HFFc6 (cell line): ENCODE measurements at places on chromosomes 4 and X. TPM values are rescaled to one million over a fixed set of nuclear protein-coding genes. Genes with fewer than 3 reads are reported as not detected.
A peak's percentile ranks its signal among the peaks of the same experiment; 100 is the strongest.

GRCh38 chr4:118085700-118086099 is 51.4 kb downstream of the NDST3 start:
- peaks cover 24% of the 10 kb centered on the region for H3K4me1 ChIP-seq
- H3K27me3 ChIP-seq = peaks cover 5% of the 10 kb centered on the region; the same call in 1 of the 2 replicates
- H3K27ac ChIP-seq = no peak overlapping the region
- DNase-seq = no peak
- no peak overlapping the region for H3K4me3 ChIP-seq
- no peaks in the 10 kb centered on the region for H3K36me3 ChIP-seq

DCX gene
- total RNA-seq = not detected in 3 replicates

TASL gene
- not detected in 3 replicates for total RNA-seq

TRAM1L1 gene
- total RNA-seq = not detected in 3 replicates

GRCh38 chrX:120140293-120140981 is 18.0 kb upstream of the RHOXF2 start:
- H3K27ac ChIP-seq = no peak overlapping the region
- no peak overlapping the region for H3K4me3 ChIP-seq
- H3K4me1 ChIP-seq = 0 out of 2 replicates have a peak, but pooled peaks cover 5% of the 10 kb centered on the region
- no peaks in the 10 kb centered on the region for H3K36me3 ChIP-seq

GIMD1 gene
- not detected in 3 replicates for total RNA-seq

- H3K27ac ChIP-seq = peak overlapping the region; percentile 85
- no peak for DNase-seq
- peaks cover 38% of the 10 kb centered on the region for H3K4me1 ChIP-seq
- peaks cover 15% of the 10 kb centered on the region for H3K36me3 ChIP-seq
Observed at GRCh38 chr4:82989575-82990429, 20.8 kb downstream of the LIN54 start.

POU3F4 gene
- not detected in 2 replicates for total RNA-seq

- H3K36me3 ChIP-seq = no peaks in the 10 kb centered on the region
- H3K27me3 ChIP-seq = peaks cover 9% of the 10 kb centered on the region
- H3K4me3 ChIP-seq = no peak overlapping the region
- H3K27ac ChIP-seq = no peak overlapping the region
- DNase-seq = no peak
- no peaks in the 10 kb centered on the region for H3K4me1 ChIP-seq
Observed at GRCh38 chr4:185580699-185581098, 45.4 kb upstream of the PDLIM3 start.

CLDN34 gene
- total RNA-seq = not detected in 2 replicates

GRCh38 chr4:119218093-119218492 is 5.6 kb downstream of the USP53 start:
- peak overlapping the region; percentile 95 for H3K4me3 ChIP-seq
- H3K4me1 ChIP-seq = peaks cover 61% of the 10 kb centered on the region
- H3K27me3 ChIP-seq = peaks cover 4% of the 10 kb centered on the region
- no peak for DNase-seq

DNA sequence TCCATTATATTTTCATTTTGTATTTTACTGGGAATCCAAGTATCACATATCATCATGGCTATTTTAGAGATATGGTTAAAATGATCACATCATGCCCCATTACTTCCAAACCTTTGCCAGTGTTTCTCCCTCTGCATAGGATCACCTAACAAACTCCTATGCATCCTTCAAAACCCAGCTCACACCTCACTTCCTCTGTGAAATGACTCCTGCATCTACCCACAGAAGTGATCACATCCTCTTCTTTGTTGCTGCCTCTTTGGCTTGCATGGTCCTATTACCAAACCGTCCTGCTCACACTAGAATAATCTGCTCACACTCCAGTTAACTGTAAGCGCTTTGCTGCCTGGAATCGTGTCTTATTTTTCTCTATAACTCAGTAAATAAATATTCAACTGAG is 74.7 kb upstream of the C4orf50 start:
- DNase-seq = no peak
- H3K36me3 ChIP-seq = no peaks in the 10 kb centered on the region
- no peak overlapping the region for H3K27ac ChIP-seq

CHRDL1 gene
- 0.47 to 2.5 TPM (median 0.92 TPM) in 3 replicates for total RNA-seq

SLC39A8 gene
- total RNA-seq = 0.18 to 2.6 TPM (median 0.41 TPM) in 3 replicates

GRCh38 chrX:103687696-103688201 is 1.2 kb upstream of the MORF4L2 start:
- H3K27ac ChIP-seq = no peak overlapping the region
- H3K4me3 ChIP-seq = no peak overlapping the region
- DNase-seq = peak; percentile 67
- peaks cover 24% of the 10 kb centered on the region for H3K36me3 ChIP-seq
